ENCODE measurements at places on chromosomes 5 and 9. TPM values are rescaled to one million over a fixed set of nuclear protein-coding genes. Genes with fewer than 3 reads are reported as not detected.

- H3K4me1 ChIP-seq, result no peaks in the 10 kb centered on the region
- H3K27me3 ChIP-seq, result peaks cover 12% of the 10 kb centered on the region
- no peak overlapping the region for H3K4me3 ChIP-seq
Measured at GRCh38 chr9:89145097-89145496, 33.5 kb downstream of the SHC3 start.

The C7 gene
- not detected for total RNA-seq

The NFX1 gene
- total RNA-seq, result 38.9 TPM

The NEUROG1 gene
- total RNA-seq, result not detected

GRCh38 chr5:103333376-103333775 lies 74.8 kb downstream of the MACIR start:
- no peak for DNase-seq
- no peak overlapping the region for H3K4me3 ChIP-seq
- peaks cover 7% of the 10 kb centered on the region for H3K27me3 ChIP-seq
- no peaks in the 10 kb centered on the region for H3K36me3 ChIP-seq
- no peaks in the 10 kb centered on the region for H3K4me1 ChIP-seq
- H3K27ac ChIP-seq, result no peak overlapping the region

- no peaks in the 10 kb centered on the region for H3K27me3 ChIP-seq
- no peak for DNase-seq
- H3K4me3 ChIP-seq, result no peak overlapping the region
- peaks cover 6% of the 10 kb centered on the region for H3K36me3 ChIP-seq
- H3K27ac ChIP-seq, result no peak overlapping the region
Measured at GRCh38 chr9:95197692-95198271, 119.7 kb downstream of the FANCC start.

GRCh38 chr5:89071101-89071940 lies 188.3 kb upstream of the MEF2C start:
- DNase-seq, result no peak
- H3K27ac ChIP-seq, result no peak overlapping the region
- H3K4me1 ChIP-seq, result no peaks in the 10 kb centered on the region
- H3K4me3 ChIP-seq, result no peak overlapping the region
